Amniotic epithelial cell (primary cell): ENCODE measurements at places on chromosomes 4 and X.

GRCh38 chrX:101117701-101118100, 19.7 kb downstream of the CENPI start:
- peak; percentile 3 for DNase-seq

- no peak for DNase-seq
Observed at GRCh38 chr4:159014859-159015258, 88.0 kb upstream of the RAPGEF2 start.

- DNase-seq, result no peak
Observed at GRCh38 chr4:41714364-41715000, 34.0 kb downstream of the PHOX2B start.

DNA sequence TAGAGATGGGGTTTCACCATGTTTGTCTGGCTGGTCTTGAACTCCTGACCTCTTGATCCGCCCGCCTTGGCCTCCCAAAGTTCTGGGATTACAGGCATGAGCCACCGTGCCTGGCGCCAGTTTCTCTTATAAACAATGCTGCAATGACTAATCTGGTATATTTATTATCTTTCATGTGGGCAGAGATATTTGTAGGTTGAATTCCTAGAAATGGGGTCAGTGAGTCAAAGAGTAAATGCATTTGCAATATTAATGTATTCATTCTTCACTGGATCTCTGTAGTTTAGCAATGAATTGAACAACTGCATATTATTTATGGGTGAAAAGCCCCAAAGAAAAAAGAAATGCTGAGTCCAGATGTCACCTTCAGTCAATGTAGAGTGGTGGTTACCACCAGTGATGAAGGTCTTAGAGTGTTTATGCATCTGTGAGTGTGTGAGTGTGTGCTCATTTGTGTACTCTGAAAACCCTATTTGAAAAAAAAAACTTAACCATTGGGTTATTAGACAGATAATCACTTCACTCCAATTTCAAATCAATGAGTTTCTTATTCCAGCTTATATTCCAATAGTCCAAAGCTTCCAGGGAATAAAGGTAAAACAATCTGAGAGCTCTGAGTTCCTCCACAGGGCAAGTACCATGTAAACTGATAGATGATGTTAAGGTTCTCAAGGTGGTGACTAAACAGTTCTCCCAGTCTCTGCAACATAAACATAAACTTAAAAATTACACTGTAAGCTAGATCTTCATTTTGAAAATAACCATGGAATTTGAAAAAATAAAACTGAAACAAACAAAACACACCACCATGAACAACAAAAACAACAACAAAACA, 22.6 kb upstream of the CD38 start:
- peak; percentile 97 for DNase-seq

- no peak for DNase-seq
Observed at GRCh38 chr4:85738721-85739120, 263.8 kb downstream of the ARHGAP24 start.

DNA sequence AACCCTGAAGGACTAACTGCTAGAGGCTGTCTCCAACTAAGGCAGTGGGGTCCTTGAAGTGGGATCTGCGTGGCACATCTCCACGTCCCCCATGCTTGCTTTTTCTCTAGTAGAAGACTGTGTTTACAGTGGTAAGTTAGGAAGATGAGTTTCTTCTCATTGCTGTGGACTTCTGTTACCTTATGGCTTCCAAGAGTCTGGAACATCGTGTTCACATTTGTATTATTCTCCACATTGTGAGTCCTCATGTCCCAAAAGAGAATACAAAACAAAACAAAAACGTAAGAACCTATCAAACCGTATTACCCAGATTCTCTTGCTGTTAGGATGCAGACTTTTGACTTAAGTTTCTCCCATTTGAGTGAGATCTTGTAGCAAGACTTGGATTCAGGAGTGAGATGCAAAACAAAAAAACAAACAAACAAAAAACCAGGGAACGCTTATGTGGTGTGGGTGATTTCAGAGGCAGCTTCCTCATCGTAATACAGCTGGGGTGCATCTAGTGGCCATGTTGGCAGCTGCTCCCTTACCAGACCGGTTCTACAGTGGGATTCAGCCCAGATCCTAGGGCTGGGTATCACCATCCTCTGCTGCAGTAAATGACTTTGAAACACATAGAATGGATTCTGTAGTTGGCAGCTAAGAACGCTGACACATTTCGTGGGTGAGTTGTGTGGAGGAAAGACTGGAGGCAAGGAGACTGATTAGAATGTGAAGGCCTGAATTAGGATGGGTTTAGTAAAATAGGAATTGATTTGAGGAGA, 41.3 kb downstream of the TMEM131L start:
- DNase-seq, result no peak

- peak; percentile 16 for DNase-seq
Observed at GRCh38 chr4:186249785-186250754, 15.9 kb upstream of the F11 start.

DNA sequence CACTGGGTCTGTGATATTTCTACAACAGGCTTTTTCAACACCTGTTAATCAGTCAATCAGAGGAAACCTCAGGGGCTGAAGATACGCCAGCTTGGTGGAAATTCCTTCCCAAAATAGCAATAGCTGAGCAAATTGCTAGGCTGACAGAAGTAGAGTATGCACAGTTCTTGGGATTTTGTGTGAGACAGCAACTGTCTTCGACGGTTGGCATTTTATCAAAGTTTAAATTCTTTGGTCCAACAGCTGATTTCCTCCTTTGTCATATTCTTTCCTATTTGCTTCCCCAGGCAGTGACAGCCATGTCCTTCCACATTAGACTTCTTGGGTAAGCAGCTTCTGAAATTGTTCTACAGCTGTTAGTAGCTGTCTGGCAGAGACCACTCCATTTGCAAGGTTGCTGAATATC, 8.0 kb upstream of the PALLD start:
- no peak for DNase-seq

GRCh38 chr4:128858879-128859671, 49.6 kb downstream of the JADE1 start:
- DNase-seq, result no peak

GRCh38 chr4:117479673-117480072, 394.3 kb upstream of the TRAM1L1 start:
- no peak for DNase-seq

DNA sequence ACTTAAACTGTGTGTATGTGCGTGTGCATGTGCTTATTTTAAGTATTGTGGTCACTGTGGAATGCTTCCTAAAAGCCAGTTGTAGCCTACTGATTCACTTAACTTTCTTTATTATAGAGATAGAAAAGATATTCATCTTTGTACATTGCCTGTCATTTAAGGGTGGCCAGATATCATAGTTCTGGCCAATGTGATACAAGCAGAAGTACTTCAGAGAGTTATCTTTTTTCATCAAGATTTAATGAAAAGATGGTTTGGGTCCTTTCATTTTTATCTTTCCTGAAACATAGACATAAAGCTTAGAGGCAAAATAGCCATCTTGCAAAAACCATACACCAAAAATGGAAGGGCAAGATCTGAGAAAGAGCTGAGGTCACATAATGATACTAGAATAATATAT, 744.7 kb upstream of the ADGRL3 start:
- no peak for DNase-seq

DNA sequence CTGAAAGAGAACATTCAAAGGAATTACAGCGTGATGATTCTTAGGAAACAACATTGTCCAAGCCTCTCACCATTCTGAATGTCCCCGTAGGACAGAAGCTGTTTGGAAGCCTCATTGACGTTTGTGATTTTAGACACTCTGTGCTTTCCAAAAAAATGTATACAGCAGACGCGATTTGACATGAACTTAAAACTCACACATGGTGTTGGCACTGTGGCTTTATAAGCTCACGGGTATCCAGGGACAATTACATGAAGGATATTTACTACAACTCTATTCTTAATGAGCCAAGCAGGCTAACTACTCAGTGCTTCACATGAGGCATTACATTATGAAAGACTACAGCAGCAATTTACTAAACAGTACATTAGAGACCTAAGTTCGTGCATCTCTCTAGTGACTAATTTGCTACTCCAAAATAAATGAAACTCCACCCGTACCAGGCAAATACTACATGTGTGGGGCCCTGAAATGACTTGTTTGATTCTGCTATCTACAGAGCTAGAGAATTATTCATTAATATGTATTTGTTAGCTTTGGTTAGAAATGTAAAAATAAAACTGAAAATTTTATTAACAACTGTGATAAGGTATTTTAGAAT, 620.7 kb downstream of the SPRY1 start:
- DNase-seq, result no peak

DNA sequence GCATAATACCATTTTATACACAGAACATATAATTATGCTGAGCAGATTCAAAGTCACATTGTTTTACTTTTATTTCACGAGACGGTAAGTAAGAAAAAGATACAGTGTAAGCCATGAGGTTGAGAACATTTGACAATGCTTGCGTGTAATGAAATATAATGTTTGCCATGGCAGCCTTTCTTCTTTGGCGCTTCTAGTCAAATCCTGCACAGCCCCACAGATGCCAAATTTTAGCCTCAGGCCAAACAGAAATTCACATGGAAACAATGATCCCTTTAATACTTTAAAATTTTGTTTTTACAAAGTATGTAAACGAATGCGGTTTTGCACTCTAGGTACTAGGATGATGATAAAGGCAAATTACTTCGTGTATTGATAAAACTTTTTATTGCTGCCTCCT, 502.7 kb upstream of the SMIM31 start:
- no peak for DNase-seq

GRCh38 chrX:20527558-20528011, 260.9 kb upstream of the RPS6KA3 start:
- no peak for DNase-seq

DNA sequence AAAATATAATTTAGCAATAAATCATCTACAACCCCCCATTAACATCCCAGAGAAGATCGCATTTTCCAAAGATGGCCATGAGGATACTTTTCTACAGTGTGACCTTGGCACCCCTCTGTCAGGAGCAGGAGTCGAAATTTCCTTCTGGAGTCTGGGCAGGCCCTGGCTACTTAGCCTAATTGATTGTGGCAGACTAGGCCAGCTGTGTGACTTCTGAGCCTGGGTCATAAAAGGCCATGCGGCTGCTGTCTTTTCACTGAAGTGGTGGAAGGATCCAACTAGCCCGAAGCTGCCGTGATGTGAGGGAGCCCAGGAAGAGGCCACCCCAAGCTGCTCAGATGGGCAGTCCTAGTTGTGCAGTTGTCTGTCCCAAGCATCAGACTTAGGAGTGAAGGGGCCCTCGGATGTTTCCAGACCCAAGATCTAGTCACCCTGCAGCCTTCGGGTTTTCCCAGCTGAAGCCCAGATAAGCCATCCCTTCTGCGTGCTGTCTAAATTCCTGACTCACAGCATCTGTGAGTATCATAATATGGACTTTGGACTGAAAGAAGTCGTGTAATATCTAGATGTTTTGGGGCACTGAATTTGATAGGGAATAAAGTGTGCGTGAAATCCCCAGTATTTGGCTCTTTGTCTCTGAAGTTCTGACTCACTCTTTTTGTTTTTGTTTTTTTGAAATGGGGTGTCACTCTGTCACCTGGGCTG, 21.0 kb downstream of the PDK3 start:
- peak; percentile 37 for DNase-seq

DNA sequence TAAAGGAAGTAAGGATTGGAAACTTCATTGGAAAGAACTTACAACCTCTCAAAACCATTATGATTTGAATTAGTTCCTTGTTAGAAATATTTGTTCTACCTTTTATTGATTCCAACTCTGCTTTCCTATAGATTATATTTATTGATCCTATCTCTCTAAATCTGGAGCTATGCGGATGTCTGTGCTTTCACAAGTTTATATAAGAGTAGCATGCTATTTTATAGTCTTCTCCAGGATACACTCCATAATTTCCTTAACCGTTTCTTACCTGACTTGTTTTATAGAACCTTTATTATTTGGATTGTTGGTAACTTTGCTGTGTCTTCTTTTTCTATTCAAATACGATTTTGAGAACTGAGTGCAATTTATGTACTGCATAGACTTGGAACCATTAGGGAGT, 668.1 kb downstream of the RAPGEF2 start:
- no peak for DNase-seq

DNA sequence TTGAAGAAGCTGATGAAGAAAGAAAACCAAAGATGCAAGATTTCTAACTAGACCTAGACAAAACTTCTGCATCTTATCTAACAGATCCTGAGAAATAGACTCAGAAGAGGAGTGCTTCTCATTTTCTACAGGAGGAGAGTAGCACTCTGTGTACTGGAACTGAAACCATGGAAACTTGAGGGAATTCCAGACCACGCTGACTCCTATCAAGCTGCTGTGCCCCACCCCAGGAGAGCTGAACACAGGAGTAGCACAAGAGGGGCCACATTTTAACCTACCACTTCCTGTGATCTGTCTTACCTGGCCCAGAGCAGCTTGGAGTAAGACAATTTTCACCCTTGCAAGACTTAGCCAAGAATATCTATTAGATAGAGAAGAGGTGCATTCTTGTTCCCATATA, 248.9 kb downstream of the SCFD2 start:
- DNase-seq, result peak; percentile 58

GRCh38 chr4:183700407-183700806, 41.3 kb downstream of the TRAPPC11 start:
- no peak for DNase-seq

GRCh38 chr4:155745984-155746383, 12.8 kb upstream of the GUCY1B1 start:
- DNase-seq, result peak; percentile 82
